H9 (cell line): ENCODE measurements at places on chromosomes 16 and 17.

DNA sequence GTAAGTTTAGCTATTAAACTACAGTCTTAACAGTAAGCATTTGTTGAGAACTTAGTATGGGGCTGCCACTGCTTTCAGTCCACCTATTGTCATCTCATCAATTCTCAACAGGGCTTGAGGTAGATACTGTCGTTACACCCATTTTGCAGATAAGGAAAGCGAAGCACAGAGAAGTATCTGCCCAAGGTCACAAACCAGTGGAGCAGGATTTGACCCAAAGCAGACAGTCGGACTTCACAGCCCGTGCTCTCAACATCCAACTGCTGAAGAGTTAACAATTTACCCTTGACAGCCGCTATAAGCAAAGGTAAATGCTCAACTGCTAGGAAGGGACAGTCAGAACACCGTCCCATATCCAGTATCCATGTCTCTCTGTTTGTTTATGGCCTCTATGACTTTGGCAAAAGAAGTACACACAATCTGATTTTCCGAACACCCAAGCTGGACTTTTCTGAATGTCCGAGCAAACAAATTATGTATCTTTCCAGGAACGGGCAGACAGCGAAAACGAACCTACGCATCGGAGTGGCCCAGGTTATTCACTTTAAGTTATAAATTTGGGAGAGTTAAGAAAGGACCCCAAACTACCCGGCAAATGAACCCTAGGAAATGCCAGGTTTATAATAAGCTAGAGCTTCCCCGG, 1.2 kb downstream of the SIAH1 start:
- no peaks in the 10 kb centered on the region; the same call in 2 of the 3 replicates for H3K36me3 ChIP-seq
- H3K27me3 ChIP-seq, result no peaks in the 10 kb centered on the region
- peak overlapping the region; percentile 99 for H3K4me3 ChIP-seq
- H3K27ac ChIP-seq, result peak overlapping the region; percentile 65

- no peaks in the 10 kb centered on the region for H3K4me1 ChIP-seq
- H3K36me3 ChIP-seq, result no peaks in the 10 kb centered on the region
- no peak overlapping the region for H3K4me3 ChIP-seq
- H3K27me3 ChIP-seq, result no peaks in the 10 kb centered on the region
- DNase-seq, result no peak
- no peak overlapping the region for H3K27ac ChIP-seq
These were observed 405.0 kb downstream of the SHISA9 start for GRCh38 chr16:13306161-13306995.

DNA sequence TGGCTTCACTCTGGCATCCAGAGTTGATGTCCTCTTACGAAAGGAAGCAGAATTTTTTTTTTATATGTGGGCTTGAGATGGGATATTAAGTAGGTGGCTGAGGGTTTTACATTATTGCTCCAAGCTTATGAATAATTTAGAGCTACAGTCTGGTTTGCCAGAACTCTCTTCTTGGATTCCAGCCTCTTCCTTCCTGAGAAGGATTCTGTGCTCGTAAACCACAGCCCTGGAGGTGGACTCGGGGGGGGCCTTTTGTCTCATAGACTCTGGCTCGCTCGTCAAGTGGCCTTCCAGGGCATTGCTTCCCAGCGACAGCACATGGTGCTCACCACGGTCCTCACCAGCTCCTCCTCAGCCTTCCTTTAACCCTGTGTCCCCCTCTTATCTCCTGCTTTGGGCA, 43.2 kb downstream of the TMEM11 start:
- no peak for DNase-seq
- H3K27me3 ChIP-seq, result no peaks in the 10 kb centered on the region
- H3K36me3 ChIP-seq, result peaks cover 23% of the 10 kb centered on the region
- H3K4me3 ChIP-seq, result no peak overlapping the region

- no peak overlapping the region for H3K4me3 ChIP-seq
- no peak for DNase-seq
- no peaks in the 10 kb centered on the region for H3K4me1 ChIP-seq
- peaks cover 37% of the 10 kb centered on the region for H3K36me3 ChIP-seq
These were observed 91.5 kb downstream of the PARN start for GRCh38 chr16:14538604-14539003.

DNA sequence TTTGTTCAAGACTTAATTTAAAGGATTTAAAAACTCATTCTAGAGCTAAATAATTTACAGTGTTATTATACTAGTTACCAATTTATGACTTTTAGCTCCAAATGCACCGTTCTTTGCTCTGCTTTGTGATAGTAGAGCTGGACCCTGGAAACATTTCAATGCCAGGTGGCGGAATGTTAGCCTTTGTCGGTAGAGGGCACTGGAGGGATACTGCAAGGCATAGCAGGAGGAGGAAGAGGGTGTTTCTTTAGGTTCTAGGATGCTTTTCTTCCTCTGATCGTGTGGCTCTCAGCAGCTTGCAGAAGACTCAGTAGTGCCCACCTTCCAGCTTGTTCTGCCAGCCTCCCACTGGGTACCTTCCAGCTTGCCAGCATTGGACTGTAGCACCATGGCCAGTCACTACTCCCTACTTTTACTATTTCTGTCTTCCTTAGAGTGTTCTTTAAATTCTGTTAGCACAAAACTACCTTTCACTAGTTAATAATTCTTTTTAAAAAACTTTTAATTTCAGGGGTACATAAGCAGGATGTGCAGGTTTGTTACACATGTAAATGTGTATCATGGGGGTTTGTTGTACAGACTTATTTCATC, 325.3 kb downstream of the UTP18 start:
- peak; percentile 75 for DNase-seq
- H3K27ac ChIP-seq, result no peak overlapping the region
- peaks cover 4% of the 10 kb centered on the region; the same call in 1 of the 2 replicates for H3K36me3 ChIP-seq
- H3K4me3 ChIP-seq, result no peak overlapping the region; the same call in 2 of the 3 replicates
- no peaks in the 10 kb centered on the region for H3K27me3 ChIP-seq
